Muscle of back (tissue), 13 donors: ENCODE measurements at places on chromosomes 11 and 22. TPM values are rescaled to one million over a fixed set of nuclear protein-coding genes. Genes with fewer than 3 reads are reported as not detected.

- no peak for DNase-seq
Measured at GRCh38 chr11:61706452-61707400, 26.5 kb downstream of the DAGLA start.

GRCh38 chr11:86184728-86185380 is 59.7 kb upstream of the EED start:
- DNase-seq: no peak

GRCh38 chr11:120527111-120527761 is 15.7 kb downstream of the GRIK4 start:
- DNase-seq: peak; percentile 49

The MS4A15 gene
- not detected for polyA plus RNA-seq

GRCh38 chr11:77196961-77197360 is 68.9 kb downstream of the MYO7A start:
- DNase-seq: no peak

- peak; percentile 72 for DNase-seq
Measured at GRCh38 chr22:28903729-28904128, 20.4 kb downstream of the ZNRF3 start.

The CEND1 gene
- polyA plus RNA-seq: 0.59 TPM

DNA sequence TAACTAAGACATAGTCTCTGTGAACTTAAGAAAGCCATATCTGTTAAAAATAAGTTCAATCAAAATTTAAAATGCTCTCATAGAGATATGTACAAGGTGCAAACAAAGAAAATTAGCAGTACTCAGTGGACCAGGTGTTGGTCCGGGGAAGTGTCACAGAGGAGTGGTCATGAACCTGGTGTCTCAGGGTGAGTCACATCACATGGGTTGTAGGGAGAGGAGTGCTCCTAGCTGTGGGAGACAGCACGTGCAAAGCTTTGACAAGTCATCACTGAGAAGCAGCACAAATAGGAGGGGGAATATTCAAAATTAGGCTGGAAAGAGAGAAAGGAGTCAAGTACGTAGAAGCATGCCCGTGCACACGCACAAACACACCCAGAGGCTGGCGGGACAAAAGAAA is 438.1 kb downstream of the NTM start:
- no peak for DNase-seq

The MAPK11 gene
- polyA plus RNA-seq: 4.6 TPM

The MS4A4E gene
- polyA plus RNA-seq: 1.5 TPM

DNA sequence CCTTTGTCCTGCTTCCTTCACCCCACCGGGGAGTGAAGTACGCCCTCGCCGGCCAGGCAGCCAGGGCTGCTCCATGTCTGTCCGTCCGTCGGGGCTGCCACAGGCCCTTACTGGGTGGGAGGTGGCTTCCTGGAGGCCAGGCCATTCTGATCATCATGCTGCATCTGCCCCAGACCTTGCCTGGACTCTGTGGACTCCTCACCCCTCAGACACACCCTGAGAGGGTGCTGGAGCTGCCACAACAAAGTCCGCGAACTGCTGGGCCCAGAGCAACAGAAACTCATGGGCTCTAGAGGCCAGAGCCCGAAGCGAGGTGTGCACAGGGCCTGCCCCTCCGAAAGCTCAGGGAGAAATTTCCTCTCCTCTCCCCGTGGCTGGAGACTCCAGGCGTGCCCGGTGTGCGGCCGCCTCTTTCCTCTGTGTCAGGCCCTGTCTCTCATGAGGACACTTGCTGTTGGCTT is 124.2 kb downstream of the KCNQ1OT1 start:
- no peak for DNase-seq

DNA sequence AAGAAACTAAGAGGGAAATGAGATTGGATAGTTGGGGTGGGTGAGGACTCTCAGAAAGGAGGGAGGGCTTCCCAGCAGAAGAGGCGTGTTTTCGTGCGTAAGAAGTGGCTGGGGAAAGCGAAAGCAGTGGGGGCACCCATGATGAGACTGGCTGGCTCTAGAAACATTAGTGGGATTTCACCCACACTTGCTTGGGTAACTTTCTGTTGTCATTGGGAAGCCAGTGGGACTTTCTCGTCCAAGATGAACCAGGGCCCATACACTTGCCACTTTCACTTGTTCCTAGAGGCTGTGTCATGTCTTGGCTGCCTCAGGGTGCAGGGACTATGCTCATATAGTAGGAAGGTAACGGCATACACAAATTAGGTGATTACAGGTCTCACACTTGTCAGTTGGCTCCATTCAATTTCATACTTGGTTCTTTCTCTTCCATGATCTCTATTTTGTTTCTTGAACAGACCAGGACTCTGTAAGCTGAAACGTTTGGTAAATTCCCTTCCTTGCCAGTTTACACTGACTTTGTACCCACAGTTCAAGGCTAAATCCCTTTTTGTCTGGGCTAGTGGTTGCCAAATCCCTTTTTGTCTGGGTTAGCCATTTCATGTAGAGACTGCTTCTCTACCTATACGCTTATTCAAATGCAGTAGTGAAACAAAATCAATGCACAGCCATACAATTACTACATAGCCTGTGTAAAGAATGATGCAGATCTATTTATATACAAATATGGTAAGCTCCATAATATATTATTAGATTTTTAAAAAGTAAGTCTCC is 42.0 kb upstream of the CXCR5 start:
- DNase-seq: no peak

The FIBIN gene
- 96.9 TPM for polyA plus RNA-seq

DNA sequence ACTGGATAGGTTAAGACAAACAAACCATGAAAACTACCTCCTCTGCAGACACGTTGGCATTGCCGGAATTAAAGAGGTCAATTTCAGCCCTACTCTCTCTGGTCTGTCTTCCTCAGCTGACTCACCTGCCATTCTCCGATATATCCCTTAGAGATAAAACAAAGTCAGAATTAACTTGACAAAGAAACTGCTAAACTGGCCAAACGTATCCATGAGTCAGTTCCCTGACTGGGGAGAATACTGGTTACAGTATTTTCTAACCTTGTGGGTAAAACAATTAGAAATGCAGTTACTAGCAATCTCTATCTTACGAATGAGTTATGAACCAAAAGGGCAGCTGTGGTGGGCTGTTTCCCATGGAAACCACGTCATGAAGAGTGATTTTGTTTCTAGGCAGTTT is 96.2 kb downstream of the RDX start:
- DNase-seq: no peak

DNA sequence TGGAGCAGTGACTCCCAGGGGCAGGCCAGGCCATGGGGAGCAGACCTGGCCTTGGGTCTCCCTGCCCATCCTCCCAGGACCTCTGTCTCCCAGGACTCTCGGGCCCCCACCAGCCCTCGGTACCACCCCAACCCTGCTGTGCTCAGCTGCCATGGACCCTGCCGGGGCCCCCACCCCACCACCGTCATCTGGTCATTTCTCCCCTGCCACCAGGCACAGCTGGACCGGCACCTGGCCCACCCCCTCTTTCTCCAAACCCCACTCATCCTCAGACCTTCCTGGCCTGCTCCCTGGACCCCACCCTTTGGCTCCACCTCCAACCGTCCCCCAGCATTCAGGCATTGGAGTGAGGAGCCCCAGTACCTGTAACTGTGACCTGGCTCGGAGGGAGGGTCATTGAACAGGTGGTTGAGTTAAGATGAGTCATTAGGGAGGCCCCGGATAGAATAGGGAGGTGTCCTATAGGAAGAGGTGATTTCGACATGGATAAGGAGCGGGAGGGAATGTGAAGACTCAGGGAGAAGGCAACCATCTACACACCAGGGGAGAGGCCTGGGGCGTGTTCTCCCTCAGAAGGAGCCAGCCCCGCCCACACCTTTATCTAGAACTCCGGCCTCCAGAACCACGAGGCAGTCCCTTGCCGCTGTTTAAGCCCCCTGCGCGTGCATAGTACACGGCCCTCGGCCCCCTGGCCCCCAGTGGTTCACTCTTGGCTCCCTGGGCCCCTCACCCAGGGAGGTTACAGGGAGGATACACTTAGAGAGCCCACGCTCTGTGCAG is 1395.9 kb downstream of the BRD1 start:
- no peak for DNase-seq

- no peak for DNase-seq
Measured at GRCh38 chr11:69924308-69925161, 105.3 kb upstream of the FGF3 start.

- peak; percentile 42 for DNase-seq
Measured at GRCh38 chr11:125141686-125142535, 22.6 kb upstream of the PKNOX2 start.

The IFITM2 gene
- polyA plus RNA-seq: 81.5 TPM
